ENCODE measurements at places on chromosomes 2 and 18. TPM values are rescaled to one million over a fixed set of nuclear protein-coding genes. Genes with fewer than 3 reads are reported as not detected.

- no peak for DNase-seq
Measured at GRCh38 chr18:39732918-39733317, 2167.3 kb upstream of the CELF4 start.

GRCh38 chr2:29898999-29899398 is 22.4 kb downstream of the ALK start:
- no peak for DNase-seq

DNA sequence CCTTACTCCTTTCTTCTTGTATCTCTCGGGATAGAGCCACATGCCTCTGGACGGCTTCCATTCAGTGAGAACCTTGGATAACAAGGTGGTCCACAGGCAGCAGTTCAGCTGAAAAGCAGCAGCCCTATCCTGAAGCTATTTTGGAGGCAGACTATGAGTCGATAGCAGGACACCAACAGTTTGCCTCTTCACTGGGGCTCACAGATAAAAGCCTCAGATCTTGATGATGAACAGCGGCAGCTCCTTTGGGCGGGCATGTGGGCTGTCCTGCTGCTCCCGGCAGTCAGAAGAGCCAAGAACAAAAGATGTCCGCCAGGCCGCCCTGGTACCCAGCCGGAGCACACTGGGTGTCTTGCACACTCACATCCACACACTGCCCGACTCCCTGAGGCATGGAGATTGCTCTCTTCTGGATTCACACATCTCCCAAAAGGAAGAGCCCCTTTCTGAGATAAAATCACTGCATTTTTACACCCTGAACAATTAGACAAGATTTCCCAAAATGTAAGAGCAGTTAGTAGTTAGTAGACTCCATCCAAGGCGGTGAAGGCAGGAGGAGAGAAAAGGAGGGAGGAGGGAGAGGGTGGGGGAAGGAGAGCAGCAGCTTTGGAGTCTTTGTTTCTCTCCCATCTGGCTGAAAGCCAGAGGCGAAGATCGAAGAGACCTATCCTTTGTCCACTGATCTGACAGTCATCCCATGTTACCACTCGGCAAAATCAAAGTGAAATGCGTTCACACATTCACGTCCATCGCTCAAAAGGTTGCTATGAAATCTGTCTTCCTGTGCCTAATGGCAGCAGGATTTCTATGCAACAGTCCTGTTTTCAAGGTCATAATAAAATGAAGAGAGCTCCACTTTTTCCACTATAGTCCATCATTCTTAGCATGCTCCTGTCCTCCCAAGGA is 90.1 kb upstream of the KLF7 start:
- DNase-seq = no peak

Gene ANAPC1
- 64.5 TPM for total RNA-seq

Gene ARID5A
- 11.7 TPM for total RNA-seq

DNA sequence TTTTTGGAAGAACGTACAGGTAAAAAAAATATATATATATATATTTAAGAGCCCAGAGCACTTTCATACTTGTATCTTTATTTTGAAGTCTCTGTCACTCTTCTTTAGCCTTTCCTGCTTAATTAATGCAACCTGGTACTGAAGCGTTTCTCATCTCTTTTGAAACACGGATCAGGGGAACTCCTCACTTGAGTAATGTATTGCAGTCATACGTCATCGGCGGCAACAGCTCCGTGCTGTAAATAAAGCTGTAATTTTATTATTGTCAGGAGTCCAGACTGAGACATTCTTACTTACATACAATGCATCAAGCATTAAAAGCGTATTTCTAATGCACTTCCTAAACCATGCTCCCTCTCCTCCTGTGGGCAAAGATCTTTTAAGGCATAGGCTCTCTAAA is 514.7 kb downstream of the SOX11 start:
- no peak for DNase-seq

- DNase-seq = no peak
Measured at GRCh38 chr2:241150660-241151530, 628 bp downstream of the PPP1R7 start.

- DNase-seq = no peak
Measured at GRCh38 chr2:47657886-47658489, 125.0 kb upstream of the MSH6 start.

Gene TRIP12
- 252 TPM for total RNA-seq

DNA sequence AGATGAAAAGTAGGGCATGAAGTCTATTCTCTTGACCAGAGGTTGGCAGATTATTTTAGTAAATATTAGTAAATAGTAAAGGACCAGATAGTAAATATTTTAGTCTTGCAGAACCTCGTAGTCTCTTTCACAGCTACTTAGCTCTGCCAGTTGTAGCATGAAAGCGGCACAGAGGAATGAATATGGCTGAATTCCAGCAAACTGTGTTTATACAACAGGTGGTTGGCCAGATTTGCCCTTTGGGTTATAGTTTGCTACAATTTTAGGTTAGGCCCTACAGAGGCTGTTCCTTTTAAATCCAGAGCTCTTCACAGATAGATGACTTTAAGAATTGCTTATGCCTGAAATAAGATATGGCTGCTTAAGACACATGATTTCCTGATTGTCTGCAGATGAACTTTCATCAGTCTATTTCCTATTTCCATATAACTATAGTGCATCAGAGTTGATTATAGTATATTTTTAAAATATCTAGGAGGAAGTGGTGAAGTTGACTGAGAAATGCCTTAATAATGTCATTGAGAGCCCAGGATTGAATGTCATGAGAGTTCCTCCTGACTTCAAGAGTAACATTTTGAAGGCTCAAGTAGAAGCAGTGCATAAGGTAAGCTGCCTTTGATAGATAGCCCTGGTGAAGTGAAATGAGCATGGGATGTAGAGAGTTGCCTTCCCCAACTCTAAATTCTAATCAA is 80.5 kb downstream of the TMEM185B start:
- DNase-seq = no peak

Gene TRIM54
- 2.3 TPM for total RNA-seq

GRCh38 chr2:179946810-179947615 is 60.1 kb downstream of the CWC22 start:
- no peak for DNase-seq

GRCh38 chr2:4690913-4691312 is 987.5 kb downstream of the DCDC2C start:
- DNase-seq = no peak

Gene C2orf78
- total RNA-seq = not detected

DNA sequence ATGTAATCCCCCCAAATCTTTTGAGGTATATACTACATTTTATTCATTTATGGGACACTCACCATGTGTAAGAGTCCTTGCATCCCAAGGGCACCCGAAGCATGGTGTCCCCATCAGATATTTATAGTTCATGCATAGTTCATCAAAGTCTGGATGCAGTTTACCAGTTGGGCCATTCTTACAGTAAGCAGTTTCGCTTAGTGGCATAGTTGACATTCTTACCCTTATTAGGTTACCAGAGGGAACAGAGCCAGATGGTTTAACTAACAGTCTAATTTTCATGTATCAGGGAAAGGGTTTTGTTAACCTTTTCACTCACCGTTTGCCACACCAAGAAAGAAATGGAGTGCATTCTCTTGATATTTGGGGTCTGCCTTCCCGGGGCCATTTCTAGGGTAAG is 7.1 kb downstream of the ZNF407 start:
- DNase-seq = no peak

DNA sequence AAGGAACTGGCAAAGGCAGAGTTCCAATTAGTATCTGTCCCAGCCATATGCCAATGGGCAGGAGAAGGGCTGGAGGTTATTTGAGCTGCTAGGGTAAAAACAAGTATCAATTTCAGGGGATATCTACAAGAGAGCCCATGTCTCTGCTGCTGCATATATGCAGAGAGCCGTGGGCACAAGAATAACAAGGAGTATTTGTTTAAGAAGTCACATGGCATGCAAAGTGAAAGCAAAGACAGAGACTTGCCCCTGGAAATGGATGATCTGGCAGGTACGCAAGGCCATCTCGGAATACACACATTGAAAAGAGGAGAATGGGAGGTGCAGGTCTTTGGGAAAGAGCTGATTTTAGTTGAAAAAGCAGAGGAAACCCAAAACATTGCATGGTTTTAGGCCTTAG is 170.6 kb downstream of the EVA1A start:
- no peak for DNase-seq

Gene G6PC2
- total RNA-seq = not detected

Gene ABHD1
- total RNA-seq = 0.56 TPM

- no peak for DNase-seq
Measured at GRCh38 chr2:105886687-105887086, 142.0 kb downstream of the NCK2 start.

- no peak for DNase-seq
Measured at GRCh38 chr2:202883987-202884675, 12.6 kb upstream of the ICA1L start.

- DNase-seq = no peak
Measured at GRCh38 chr2:99404039-99404796, 67.0 kb downstream of the EIF5B start.

GRCh38 chr2:220887876-220888275 is 684.2 kb downstream of the EPHA4 start:
- DNase-seq = no peak

DNA sequence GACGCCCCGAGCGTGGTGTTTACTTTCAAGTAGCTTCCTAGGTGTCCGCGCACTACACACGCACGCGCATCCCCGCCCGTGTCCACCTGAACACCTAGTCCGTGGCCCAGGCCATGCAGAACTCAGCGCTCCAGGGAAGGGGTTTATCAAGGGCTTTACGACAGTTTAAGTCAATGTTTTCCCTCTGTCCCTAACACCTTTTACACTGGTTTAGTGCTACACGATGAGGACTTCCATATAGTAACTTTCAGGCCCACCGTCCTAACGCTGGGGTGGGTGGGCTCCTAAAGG is 1.4 kb upstream of the BCL2 start:
- DNase-seq = no peak

Gene CETN1
- total RNA-seq = not detected

Measured in Calu3 (cell line).